ENCODE measurements at places on chromosomes 6 and 20. TPM values are rescaled to one million over a fixed set of nuclear protein-coding genes. Genes with fewer than 3 reads are reported as not detected.

DNA sequence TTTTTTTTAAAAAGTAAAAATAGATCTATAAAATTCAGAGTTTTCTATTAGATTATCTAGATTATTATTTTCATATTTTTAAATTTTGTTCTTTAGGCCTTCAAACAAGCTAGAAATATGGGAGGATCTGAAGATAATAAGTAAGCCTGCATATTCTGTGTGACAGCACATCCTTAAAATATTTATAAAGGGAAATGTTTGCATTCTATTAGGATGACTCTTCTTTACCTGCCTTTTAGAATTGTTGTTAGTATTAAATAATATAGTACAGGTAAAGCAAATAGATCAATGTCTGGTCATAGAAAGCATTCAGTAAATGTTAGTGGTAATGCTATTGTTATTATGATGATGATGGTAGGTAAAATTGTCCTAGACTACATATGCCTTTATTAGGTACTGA lies 17.4 kb downstream of the PEX3 start:
- no peak for DNase-seq

- no peak for DNase-seq
Measured at GRCh38 chr6:140039364-140039763, 664.9 kb upstream of the CITED2 start.

- DNase-seq: no peak
Measured at GRCh38 chr20:6265204-6265904, 142.5 kb upstream of the FERMT1 start.

Gene SMPD2
- 13.4 TPM for total RNA-seq

Gene GUCA1A
- not detected for total RNA-seq

DNA sequence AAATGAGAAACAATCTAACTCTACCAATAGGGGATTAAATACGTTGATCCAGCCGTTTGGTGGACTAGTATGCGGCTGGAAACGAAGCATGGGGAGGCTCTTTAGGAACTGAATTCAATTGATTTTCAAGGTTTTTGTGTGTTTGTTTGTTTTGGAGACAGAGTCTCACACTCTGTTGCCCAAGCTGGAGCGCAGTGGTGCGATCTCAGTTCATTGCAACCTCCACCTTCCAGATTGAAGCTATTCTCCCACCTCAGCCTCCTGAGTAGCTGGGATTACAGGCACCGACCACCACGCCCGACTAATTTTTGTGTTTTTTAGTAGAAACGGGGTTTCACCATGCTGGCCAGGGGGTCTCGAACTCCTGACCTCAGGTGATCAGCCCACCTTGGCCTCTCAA lies 7.1 kb downstream of the CNPY3 start:
- no peak for DNase-seq

Gene COMMD7
- 36.6 TPM for total RNA-seq

DNA sequence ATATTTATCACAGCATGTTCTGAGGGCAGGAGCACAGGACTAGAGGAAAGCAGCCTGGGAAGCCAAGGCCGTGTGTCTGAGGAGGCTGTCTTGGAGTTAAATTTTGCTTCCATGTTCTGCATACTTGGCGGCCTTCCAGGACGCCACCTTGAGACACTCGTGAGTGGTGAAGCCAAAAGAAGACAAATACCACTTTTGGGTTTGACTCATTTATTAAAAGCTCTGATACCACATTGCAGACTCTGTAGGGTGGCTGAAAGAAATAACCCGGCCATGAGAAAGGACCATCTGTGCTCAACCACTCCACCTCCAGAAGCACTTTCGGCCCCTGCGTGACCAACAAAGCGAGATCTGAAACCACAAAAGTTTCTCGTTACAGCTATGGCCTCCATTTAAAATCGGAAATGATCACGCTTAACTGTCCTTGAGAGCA lies 120.0 kb downstream of the TMEM242 start:
- no peak for DNase-seq

DNA sequence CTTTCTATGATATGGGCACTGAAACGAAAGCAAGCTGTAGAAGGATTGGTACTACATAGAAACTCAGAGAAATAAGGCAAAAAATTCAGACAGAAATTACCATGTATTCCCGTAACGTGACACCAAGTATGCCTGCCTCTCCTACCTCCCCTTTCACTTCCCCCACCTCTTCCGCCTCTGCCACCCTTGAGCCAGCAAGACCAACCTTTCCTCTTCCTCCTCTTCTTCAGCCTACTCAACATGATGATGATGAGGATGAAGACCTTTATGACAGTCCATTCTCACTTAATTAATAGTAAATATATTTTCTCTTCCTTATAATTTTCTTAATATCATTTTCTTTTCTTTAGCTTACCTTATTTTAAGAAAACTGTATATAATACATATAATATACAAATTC lies 188.1 kb upstream of the VGLL2 start:
- DNase-seq: no peak

GRCh38 chr6:163984124-163984936 lies 569.8 kb downstream of the QKI start:
- DNase-seq: no peak

Measured in mucosa of descending colon (tissue), 3 donors.